ENCODE measurements at places on chromosomes 1 and 21.

- no peak for DNase-seq
Observed at GRCh38 chr1:28412731-28413130, 43.2 kb downstream of the PHACTR4 start.

- DNase-seq, result no peak
Observed at GRCh38 chr1:210616356-210616755, 287.7 kb downstream of the HHAT start.

- no peak for DNase-seq
Observed at GRCh38 chr1:83810144-83810543, 188.8 kb downstream of the TTLL7 start.

DNA sequence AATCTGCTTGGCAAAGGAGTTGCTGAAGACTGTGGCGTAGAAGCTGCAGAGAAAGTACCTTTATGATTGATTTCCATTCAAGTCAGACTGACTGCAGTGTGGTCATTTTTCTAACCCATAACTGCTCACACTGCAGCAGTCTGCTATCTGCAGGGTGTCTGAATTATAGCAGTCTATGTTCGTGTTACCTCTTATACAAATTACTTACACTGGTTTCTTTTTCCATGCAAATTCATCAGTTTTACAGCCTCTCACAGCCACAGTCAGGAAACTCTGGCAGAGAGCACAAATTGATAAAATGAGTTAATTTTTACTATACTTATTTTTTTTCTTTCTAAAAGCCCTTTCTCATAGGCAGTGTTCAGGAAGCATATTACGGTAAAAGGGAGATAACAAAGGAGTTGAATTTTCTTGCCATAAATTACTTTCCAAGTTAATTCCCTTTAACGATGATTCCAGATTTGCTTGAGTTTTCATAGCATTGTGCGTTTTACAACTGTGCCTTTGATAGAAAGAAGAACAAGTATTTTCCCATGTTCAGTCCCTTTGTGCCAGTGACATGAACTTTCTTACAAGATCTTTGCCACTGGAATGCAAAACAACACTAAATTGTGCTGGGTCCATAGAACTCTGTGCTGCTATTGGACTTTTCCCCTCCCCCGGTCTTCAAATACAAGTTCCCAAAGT, 261.5 kb downstream of the NFIA start:
- no peak for DNase-seq

DNA sequence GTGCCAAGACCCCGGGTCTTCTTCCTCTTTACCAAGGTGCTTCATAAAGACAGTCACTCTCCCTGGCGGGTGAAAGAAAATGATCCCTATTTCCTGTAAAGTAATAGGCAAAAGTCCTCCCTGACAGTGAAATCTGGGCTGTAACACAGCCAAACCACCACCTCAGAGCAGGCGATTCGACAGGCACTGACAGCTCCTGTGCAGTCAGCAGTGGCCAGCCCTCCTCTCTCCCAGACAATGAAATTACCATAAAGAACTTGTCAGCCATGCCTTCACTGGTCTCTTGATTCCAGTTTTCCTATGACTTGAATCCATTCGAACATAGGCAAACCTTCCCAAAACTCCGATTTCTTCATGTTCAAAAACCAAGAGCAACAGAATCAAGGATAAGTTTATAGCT, 492.2 kb upstream of the DAB1 start:
- DNase-seq, result no peak

- no peak for DNase-seq
Observed at GRCh38 chr1:190226006-190226405, 251.7 kb downstream of the BRINP3 start.

- no peak for DNase-seq
Observed at GRCh38 chr1:14897997-14898645, 255.4 kb upstream of the TMEM51 start.

DNA sequence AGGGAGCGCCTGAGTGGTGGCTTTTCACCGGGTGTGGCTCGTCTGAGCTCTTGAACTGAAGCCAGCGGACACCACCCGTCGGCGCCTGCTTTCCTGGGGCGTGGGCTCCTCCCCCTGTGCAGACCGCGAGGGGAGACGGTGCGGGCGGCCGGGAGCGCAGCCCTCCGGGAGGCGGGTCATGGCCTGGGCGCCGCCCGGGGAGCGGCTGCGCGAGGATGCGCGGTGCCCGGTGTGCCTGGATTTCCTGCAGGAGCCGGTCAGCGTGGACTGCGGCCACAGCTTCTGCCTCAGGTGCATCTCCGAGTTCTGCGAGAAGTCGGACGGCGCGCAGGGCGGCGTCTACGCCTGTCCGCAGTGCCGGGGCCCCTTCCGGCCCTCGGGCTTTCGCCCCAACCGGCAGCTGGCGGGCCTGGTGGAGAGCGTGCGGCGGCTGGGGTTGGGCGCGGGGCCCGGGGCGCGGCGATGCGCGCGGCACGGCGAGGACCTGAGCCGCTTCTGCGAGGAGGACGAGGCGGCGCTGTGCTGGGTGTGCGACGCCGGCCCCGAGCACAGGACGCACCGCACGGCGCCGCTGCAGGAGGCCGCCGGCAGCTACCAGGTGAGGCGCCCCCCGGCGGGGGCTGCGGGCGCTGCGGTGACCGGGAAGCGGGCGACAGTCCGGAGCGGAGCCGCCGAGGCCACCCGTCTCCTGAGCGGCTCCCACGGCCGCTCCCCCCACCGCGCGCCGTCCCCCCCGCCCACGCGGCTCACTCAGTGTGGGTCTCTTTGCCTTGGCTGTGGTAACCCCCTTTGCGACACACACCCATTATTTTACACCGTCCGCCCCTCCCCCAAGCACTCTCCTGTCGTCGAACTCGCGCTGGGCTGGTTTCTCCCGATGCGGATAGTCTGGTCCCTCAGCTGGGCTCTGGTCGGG, at the start of gene TRIM58:
Gene TRIM58 (plus strand): TSS at position 119 of the 916 bp plus-strand sequence. CDS start 60 bp downstream, at position 179.
- DNase-seq, result peak; percentile 76

DNA sequence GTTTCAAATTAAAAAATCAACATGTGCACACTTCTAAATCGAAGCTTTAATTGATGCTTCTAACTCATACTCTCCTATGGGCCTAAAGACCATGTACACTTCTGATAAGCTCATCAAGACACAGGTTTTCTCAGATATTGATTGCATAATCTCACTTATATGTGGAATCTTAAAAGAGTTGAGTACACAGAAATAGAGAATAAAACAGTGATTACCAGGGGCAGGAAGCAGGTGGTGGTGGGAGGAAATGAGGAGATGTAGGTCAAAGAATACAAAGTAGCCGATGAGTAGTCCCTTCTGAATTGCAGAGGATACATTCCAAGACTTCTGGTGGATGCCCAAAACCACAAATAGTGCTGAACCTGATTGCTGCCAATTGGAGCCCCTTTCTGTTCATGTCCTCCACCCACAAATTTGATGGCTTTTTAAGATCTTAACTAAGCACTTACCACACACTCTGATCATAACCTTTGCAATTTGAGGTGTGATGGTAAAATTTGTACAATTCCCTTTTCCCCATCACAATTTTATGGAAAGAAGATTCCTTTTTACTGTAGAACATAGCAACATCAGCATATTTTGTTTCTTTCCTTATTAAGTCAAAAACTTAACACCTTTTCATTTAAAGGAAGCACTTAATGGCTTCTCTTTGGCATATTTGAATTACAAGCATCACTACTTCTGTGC, 3.3 kb upstream of the CD1B start:
- no peak for DNase-seq

DNA sequence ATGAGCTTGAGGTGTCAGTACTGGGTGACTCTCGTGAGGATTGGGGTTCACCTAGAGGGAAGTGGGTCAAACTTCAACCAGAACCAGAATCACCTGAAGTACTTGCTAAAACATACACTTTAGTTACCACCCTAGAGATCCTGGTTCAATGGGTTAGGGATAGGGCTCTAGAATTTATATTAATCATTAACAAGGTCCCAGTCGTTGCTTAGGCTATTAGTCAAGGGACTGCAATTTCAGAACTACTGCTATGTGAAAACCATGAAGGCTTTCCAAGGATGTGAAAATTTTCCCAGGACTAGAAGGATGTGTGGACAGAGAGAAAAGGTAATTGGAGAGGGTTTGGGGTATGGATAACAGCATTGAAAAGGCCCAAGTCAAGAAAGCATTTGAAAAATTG, 162.6 kb downstream of the GRIK1 start:
- no peak for DNase-seq

- DNase-seq, result no peak
Observed at GRCh38 chr1:49864581-49864980, 159.2 kb downstream of the AGBL4 start.

GRCh38 chr1:151716771-151717631, at the start of gene CELF3:
TSS of gene CELF3 (minus strand) at chr1:151716803. CDS start at chr1:151716020, 783 bp downstream.
- DNase-seq, result no peak

- no peak for DNase-seq
Observed at GRCh38 chr1:218916720-218917119, 257.0 kb upstream of the LYPLAL1 start.

GRCh38 chr1:42961312-42962091, 2.8 kb upstream of the SLC2A1 start:
- peak; percentile 45 for DNase-seq

DNA sequence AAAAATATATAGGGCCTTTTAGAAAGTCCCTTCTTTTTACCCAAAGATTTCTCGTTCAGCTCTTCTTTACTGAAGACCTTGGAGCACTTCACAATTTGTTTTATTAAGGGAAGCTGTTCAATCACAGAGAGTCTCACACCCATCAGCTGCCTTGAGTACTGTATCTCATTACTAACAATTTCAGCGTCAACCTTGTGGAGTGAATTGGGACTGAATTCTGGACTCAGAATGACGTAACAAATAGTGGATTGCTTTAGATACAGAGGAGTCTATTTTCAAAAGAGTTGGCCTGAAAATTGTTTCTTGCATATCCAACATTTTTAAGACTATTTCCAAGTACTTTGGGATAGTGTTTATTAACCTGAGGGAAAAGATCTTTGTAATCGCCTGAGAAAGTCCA, 7.9 kb downstream of the MAP10 start:
- DNase-seq, result no peak

- peak; percentile 84 for DNase-seq
Observed at GRCh38 chr21:41928621-41929220, 25.1 kb downstream of the C2CD2 start.

DNA sequence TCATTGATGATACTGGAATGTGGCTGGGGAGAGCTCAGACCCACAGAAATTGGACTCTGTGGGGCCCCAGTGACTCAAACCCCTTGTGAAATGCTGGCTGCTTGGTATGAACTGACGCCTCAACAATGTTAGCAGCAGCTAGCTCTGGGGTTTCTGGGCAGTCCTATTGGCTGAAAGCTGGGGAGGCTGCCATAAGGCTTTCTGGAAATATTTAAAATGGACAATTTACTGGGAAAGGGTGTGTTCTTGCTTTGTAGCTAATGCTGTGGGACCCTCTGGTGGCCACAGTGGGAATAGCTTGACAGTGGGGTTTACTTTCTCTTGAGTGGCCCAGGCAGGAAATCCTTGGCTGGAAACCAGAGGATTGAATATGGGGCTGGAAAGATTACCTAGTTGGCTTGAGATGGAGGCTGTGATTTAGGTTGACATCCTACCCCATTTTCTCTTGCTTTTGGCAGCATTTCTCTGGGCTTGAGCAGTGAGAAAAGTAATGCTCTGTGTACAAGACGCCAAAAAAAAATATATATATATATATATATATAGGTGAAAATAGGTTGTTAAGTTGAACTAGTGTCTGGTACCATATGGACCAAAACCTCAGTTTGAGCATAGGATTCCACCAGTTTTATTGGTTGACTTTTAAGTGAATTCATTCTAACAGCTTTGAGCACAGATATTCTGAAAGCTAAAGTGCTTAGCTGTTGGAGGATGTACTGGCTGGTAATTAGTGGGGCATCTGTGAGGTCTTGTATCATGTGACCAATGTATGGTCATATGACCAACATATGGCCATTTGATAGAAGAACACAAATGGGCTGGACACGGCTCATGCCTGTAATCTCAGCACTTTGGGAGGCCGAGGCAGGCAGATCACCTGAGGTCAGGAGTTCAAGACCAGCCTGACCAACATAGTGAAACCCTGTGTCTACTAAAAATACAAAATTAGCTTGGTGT, 8.2 kb upstream of the S100A10 start:
- peak; percentile 83 for DNase-seq

DNA sequence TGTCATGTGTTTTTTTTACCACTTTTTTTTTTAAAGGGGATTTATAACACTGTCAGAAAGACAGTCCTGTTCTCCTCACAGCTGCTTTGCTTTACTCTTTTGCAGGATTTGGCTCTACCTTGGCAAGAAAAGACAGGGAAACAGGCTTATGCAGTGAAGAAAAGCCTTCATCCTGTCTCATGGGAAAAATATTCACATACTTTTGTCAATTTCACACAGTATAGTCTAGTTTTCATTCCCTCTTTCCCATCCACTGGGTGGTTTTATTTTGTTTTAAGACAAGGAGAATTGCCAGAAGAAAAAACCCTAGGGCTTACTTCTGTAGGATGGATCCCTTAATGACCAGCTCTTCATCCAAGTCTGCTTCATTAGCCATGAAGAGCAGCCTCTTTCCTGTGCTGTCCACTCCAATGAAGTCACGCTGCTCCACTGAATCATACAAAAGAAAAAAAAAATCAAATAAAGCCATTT, 60.0 kb downstream of the EIF2B3 start:
- DNase-seq, result no peak

DNA sequence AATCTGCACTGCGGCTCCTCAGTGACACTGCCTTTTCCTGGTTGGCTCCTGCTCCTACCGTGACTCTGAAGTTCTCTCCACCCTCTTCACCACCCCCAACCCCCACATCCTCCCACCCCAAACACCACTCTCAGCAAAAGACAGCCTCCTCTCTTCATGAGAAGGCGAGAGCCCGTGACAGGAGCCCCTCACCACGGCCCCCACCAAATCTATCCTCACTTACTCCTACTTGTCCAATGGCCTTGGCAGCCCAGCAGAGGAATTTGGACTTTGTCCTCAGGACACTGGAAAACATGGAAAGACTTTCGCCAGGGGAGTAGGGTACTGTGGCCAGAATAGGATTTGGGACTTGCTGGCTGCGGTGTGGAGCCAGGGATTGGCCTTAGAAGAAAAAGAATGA, 6.9 kb downstream of the TMEM125 start:
- no peak for DNase-seq

DNA sequence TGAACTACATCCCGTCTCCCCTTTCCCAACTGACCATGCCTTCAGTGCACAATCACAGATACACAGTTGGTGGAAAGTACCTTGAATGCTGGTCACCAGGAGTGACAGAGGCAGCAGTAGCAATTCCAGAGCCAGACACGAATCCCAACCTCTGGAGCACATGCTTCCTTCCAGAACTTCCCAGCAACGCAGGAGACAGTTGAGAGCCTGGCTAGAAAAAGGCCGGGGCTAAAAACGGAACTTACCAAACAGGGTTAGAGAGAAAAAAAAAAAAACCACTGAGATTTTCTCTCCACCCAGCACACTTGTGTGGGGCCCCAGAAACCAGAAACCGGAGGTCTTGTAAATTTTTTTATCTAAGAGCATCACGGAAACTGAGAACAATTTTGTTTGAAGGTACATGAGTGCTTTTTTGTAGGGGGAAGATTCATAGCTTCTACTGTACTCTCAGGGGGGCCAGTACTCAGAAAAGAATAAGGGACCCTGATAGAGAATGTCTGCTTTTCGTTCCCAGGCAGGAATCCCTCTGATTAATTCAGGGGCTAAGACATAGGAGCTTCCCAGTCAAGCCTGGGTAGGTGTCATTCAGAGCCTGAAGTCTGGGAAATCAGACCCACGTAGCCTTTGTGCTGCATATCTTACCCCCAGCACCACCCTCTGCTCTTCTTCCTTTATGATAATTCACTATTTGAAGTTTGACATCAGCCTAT, at the start of gene CD48:
Gene CD48 (minus strand): TSS at position 221 of the 710 bp plus-strand sequence. CDS start 59 bp downstream, at position 162.
- peak; percentile 77 for DNase-seq
